ENCODE measurements at places on chromosomes 4 and X.
A peak's percentile ranks its signal among the peaks of the same experiment; 100 is the strongest.

GRCh38 chr4:7759216-7759615 lies 180.4 kb downstream of the AFAP1 start:
- DNase-seq = no peak

GRCh38 chrX:94121799-94122198 lies 447.8 kb downstream of the FAM133A start:
- DNase-seq = no peak

- no peak for DNase-seq
Measured at GRCh38 chrX:75291611-75292010, 17.7 kb downstream of the UPRT start.

GRCh38 chrX:1598021-1598875 lies 6.8 kb downstream of the AKAP17A start:
- DNase-seq = no peak

GRCh38 chrX:70398899-70399298 lies 24.2 kb upstream of the GDPD2 start:
- DNase-seq = no peak

- no peak for DNase-seq
Measured at GRCh38 chr4:16250661-16251365, 24.5 kb upstream of the TAPT1 start.

DNA sequence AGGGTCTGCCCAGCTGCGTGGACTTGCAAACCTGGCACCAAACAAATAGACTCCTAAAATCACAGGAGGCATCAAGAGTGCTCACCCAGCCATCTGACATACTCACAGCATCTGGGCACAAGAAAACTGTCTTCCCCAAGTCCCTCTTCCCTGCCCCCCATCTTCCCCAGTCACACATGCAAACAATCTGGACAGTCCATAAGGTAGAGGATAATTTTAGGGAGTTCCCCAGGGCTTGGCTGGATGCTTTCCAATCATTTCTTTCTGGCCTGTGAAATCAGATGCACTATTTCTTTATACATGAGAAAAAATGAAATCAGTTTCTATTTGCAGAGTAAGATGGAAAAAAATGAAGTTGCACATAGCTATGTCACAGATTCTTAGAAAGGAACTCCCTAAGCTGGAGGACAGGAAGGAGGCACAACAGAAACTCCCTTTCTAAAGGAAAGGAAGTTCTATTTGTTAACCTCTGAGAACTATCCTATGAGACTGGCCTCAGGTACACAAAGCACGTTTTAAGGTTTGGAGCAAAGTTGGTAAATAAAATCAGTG lies 342.3 kb downstream of the HNRNPD start:
- no peak for DNase-seq

DNA sequence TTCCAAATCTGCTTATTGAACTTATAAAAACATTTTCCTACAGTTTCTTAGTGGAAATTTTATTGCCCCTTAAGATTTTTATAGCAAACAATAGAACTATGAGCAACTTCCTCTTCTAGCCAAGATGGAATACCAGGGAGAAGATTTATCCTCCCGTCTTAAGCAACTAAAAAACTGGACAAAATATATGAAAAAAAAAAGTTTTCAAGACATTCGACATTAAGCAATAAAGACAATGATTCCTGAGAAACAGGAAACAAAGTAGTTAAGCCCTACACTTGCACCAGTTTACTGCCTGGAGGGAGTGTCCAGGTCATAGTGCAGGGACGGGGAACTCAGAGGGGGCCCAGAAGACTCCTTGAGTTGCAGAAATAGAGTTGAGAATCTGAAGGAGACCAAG lies 516.1 kb upstream of the DIPK2B start:
- DNase-seq = no peak

DNA sequence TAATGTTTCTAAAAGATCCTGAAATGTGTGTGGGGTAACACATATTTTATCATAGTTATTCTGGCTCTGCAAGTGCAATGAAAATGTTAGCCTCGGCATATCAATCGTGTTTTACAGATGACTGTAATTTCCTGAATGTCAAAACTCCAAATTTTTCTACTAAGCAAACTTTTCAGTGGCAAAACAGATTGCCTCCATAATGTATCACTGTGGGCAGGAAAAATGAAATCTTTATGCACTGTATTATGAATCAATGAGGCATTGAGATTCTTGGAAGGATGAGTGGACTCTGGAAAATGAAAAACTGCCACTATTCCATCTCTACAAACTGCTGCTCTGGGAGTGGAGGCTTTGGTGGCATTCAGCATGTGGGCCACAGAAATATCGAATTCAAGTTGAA lies 160.1 kb upstream of the MBNL3 start:
- DNase-seq = no peak

GRCh38 chrX:123088331-123088730 lies 95.7 kb upstream of the GRIA3 start:
- DNase-seq = no peak

- DNase-seq = no peak
Measured at GRCh38 chr4:138831948-138832347, 183.6 kb upstream of the NOCT start.

- DNase-seq = no peak
Measured at GRCh38 chr4:42750856-42751255, 94.0 kb upstream of the ATP8A1 start.

GRCh38 chrX:34656842-34657725 lies at the start of gene TMEM47:
Gene TMEM47, minus strand, starts transcription at chrX:34657285. Its CDS starts 256 bp downstream, at chrX:34657029.
- DNase-seq = peak; percentile 59

GRCh38 chrX:152480269-152481212 lies 29.4 kb upstream of the GABRA3 start:
- DNase-seq = no peak

- DNase-seq = no peak
Measured at GRCh38 chrX:154058214-154058997, 38.7 kb upstream of the IRAK1 start.

GRCh38 chr4:53321151-53321983 lies 44.5 kb downstream of the SCFD2 start:
- DNase-seq = no peak

DNA sequence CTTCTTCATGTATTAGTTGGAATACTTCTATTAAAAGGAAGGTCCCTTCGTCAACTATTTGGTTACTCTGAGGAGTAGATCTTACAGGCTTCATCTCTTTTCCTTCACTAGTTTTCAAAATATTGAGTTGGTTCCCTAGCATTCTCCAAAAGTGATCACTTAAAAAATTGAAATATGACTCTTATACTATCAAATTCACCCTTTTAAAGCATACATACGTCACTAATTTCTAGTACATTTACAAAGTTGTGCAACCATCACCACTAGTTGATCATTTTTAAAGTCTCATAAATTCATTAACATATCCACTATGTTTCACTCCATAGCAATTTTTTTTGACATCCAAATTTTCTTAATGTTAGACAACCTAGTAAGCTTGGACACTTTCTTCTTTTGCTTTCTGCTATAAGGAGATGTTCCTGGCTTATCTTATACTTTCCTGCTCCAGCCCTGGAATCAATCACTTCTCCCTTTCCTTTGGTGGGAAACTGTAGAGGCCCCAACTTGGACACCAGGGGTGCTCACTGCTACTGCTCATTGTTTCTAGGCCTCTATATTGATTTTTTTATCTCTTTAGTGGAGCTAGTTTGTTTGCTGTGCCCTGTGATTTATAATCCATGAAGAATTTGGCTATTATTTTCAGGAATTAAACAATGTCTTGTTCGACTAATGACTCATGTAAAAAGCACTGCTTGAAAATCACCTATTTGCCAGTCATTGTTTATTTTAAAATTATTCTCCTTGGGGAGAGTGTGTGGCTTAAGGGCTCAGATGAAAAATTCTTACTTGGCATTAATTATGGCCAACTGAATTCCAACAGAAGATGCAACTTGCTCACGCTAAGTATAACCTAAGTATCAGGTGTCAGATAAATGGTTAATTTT lies 4.0 kb upstream of the ZFX start:
- DNase-seq = no peak

GRCh38 chr4:138010639-138011038 lies 231.5 kb downstream of the SLC7A11 start:
- no peak for DNase-seq

GRCh38 chr4:174563399-174563798 lies 41.1 kb upstream of the HPGD start:
- DNase-seq = no peak

All from substantia nigra (tissue), 51 donors.